Activated CD4-positive, CD25-positive, alpha-beta regulatory T cell treated with anti-CD3 and anti-CD28 coated beads, Interleukin-2, amount 50 U/mL, for 72 hours (primary cell): ENCODE measurements at places on chromosomes 1 and 21.

DNA sequence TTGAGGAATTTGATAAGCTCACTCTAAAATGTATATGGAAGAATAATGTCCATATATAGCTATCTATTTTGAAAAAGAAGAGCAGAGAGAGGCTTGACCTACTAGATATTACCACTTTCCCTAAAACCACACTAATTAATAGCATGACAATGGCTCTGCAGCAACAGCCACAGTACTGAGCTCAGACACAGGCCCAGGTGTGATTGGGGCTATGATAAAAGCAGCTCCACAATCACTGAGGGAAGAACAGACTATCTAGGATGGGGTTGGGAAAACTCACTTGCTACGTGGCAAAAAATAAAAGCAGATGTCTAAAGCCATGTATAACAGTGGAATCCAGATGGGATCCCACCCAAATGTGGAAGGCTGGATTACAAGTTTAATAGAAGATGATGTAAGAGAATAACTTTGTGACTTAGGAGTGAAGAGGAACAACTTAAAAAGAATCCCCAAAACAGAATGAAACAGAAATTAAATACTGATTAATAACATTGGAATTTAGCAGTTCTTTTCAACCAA, 80.8 kb upstream of the RAB4A start:
- DNase-seq = no peak

- DNase-seq = no peak
Observed at GRCh38 chr1:183908079-183908478, 103.2 kb downstream of the RGL1 start.

GRCh38 chr21:43893536-43894205, 28.6 kb downstream of the AGPAT3 start:
- no peak for DNase-seq

DNA sequence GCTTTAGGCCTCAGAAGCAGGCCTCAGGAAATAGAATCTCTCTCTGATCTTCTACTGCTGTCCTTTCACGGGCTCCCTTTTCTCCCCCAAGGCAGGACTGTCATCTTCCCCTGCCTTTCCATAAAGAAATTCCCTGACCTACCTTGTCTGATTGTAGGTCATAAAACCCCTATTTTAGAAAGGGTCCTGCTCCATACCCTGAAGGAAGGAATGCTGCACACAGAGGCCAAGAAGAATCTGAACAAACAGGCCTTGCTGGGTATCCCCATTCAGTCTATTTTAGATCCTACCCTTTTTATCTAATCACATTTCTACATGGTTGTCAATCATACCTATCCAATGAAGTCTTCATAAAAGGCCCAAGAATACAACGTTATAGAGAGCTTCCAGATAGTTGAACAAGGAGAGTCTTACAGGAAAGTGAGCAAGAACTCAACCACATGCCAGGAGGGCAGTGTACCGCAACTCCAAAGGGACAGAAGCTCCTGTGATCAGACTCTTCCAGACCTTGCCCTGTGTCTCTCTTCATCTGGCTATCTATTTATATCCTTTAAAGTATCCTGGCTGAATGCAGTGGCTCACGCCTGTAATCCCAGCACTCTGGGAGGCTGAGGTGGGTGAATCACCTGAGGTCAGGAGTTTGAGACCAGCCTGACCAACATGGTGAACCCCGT, 93.1 kb downstream of the SLC16A1 start:
- DNase-seq = no peak

DNA sequence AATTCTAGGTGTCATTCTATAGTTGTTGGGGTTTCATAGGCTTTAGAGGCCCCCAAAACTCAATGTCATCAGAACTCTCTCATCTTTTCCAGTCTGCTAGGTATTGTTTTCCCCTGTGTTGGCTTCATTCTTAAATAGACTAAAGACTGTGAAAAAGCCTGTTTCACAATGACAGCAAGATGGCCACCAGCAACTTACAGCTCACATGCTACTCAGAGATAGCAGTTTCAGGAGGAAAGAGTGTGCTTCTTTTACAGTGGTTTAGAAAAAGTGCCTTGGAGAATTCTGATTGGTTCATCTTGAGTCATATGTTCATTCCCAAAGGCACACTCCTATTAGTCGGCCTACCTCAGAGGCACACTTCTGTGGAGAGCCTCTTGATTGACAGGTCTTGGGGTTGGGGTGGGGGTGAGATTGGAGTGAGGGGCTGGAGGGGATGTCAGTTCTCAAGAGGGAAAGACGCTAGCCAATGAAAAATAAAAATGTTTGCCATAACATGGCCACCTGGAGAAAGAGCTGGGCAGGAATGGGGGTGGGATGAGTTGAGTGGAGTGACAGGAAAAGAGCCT, 8.5 kb downstream of the IL23R start:
- DNase-seq = no peak

GRCh38 chr1:58829866-58830265, 46.0 kb upstream of the JUN start:
- no peak for DNase-seq

DNA sequence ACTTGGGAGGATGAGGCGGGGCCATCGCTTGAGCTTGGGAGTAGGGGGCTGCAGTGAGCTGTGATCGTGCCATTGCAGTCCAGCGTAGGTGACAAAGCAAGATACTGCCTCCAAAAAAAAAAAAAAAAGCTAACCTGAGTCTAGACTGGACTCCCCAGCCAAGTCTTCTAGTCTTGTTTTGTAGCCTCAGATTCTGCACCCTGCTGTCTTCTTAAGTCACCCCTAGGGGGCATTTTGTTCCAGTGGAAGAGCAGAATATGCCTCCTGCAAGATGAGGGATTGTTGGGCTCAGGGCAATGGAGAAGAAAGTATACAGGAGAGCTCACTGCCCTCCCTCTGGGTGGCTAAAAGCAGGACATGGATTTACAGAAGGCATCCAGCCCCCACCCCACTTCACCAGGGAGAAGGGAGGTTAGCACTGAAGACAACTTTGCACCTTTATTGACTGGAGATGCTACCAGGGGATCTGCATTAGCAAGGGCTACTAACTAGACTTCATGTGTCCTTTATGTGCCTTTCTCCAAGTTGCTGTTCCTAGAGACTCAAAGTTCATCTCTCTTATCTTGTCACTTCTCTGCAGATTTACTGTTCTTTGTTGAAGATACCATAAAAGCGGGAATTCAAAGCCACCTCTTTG, 15.3 kb upstream of the RNF187 start:
- DNase-seq = no peak

DNA sequence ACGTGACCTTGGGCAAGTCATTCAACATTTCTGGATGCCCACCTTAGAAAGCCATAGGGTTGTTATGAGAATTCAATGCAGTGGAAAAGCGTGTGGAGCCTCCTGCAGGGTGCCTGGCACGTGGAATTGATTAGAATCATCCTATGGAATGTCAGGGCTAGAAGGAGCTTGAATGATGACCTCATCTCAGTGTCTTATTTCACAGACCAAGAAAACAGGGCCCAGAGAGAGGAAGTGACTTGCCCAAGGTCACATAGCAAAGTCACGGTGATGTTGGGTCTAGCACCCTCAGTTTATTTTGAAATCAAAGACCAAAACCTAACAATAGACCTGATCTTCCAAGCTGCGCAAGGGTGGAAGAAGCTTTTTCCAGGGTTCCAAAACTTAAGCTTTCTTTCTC, 6.0 kb downstream of the TRABD2B start:
- DNase-seq = no peak
